PC-3 (cell line): ENCODE measurements at places on chromosomes 2 and 18. TPM values are rescaled to one million over a fixed set of nuclear protein-coding genes. Genes with fewer than 3 reads are reported as not detected.
A peak's percentile ranks its signal among the peaks of the same experiment; 100 is the strongest.

GRCh38 chr18:25056429-25056828, 295.5 kb downstream of the ZNF521 start:
- DNase-seq = no peak

GRCh38 chr18:10275486-10275885, 178.9 kb upstream of the APCDD1 start:
- DNase-seq = no peak

C2orf80 gene
- not detected in 2 replicates for total RNA-seq

ZBTB7C gene
- total RNA-seq = 1.1 and 1.3 TPM in 2 replicates

TCF23 gene
- not detected in 2 replicates for total RNA-seq

GRCh38 chr2:218998414-218999002, 5.3 kb upstream of the CRYBA2 start:
- no peak for DNase-seq

DNA sequence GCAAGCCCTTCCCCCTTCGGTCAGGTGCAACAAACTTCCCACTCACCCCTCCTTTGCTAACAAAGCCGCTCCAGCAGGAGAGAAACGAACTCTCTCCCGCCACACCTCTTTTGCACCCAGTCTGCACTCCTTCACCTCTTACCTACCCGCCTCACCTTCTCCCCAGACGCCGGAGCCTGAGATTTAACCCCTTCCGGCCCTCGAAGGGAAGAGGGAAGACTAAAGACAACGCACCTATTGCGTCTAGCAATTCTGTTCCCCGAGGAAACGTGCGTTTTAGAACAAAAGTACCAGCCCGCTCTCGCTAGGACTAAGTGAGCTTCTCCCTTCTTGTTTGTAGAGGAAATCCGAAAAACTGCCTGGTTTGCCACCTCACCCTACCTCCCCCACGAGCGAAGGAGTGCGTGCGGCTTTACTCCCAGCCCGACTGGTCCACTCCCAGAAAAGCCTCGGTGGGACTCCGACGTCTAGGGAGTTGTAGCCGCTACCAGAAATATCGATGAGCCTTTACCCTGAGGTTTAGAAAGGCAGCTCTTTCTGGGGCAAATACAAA, 441 bp upstream of the PEX13 start:
- DNase-seq = peak; percentile 91

- no peak for DNase-seq
Observed at GRCh38 chr2:10344105-10345066, 41.7 kb downstream of the HPCAL1 start.

INHA gene
- 1.3 and 1.5 TPM in 2 replicates for total RNA-seq

DNA sequence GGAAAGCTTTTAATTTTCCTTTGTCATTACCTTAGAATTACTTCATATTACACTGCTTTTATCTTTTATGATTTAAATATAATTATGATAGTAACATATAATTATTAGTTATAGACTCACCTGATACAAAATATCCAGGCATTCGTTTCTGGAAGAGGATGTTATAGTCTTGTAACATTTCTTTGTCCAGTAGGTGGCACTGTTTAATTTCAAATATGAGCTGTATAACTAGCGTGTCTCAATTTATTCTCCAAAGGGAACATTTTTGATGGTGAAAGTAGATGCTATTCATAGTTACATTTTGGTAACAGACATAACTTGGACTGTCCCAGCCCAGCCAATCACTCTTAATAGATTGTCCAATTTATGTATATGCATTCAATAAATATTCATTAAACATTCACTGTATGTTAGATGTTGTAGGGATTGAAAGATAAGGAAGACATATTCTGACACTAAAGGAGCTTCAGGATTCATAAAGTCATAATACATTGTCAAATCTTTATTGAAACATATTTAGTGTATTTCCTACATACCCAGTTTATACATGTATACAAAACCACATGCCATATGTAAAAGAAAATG, 19.2 kb downstream of the DAW1 start:
- DNase-seq = peak; percentile 80

GRCh38 chr18:2570772-2571199, 519 bp downstream of the METTL4 start:
- peak; percentile 61 for DNase-seq

GAREM1 gene
- total RNA-seq = 0.86 and 1.8 TPM in 2 replicates

KLHL41 gene
- 0.07 and 0.12 TPM in 2 replicates for total RNA-seq

DNA sequence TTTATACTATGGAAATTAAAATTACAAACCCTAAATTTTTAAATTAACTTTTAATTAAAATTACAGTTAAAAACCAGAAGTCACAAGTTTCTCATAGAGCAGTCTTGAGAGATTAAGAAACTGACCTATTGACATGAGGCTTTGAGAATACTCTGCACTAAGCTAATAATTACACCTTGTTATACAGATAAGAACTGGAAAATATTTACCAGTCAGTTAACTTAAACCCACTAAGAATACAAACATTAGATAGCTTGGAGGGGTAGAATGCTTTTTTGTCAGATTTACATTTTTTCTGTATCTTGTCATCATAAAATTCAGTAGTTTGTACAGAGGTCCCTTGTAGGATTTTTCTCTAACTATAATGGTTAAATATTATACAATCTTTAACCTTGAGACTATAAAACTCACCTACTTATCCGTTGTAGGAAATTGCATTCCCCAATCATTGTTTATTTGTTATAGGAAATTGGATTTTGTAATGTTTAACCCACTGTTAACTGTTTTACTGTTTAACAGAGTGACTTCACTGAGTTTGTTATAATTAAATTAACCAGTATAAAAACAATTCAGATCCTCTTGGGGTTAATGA, 219.7 kb upstream of the PKDCC start:
- DNase-seq = no peak

GPAT2 gene
- not detected in 2 replicates for total RNA-seq

WDR75 gene
- 48.0 and 62.5 TPM in 2 replicates for total RNA-seq

DNA sequence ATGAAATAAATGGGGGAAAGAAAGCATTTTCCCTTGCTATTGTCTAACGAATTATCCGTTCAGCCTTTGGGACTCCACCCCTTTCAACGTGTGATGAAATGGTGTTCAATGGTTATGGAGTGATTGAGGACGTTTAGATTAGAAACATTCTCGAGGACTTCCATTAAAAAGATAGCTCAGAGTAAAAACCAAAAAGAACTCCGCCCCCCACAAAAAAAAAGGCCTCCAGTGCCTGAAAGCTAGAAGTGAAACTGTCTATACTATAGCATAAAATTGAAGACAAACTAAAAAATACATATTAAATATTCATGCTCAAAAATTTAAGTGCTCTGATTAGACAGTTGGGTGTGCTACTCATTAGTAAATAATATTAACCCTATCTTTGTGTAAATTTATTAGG, 3.0 kb upstream of the ZNF516 start:
- DNase-seq = no peak

DNA sequence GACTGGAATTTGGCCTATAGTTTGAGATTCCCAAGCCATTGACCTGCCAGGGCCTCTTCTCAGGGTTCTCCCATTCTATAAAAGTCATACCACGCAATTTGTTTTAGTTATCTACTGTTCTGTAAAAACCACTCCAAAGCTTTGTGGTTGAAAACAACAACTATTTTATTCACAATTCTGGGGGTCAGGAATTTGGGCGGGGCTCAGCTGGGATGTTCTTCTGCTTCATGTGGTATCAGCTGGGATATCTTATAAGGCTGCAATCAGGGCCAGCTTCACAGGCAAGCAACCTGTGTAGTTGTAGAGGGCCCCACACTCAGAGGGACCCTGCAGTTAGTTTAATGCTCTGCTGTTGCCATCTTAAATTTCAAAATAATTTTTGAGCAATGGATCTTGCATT, 16.4 kb upstream of the NOTO start:
- DNase-seq = no peak

GRCh38 chr2:120330946-120331822, 14.8 kb upstream of the INHBB start:
- no peak for DNase-seq

PKDCC gene
- total RNA-seq = 1.9 and 2.1 TPM in 2 replicates
